Kasumi-1 (cell line): ENCODE measurements at places on chromosomes 16 and 17.

GRCh38 chr17:6347776-6348175 is 87.1 kb downstream of the AIPL1 start:
- no peak for DNase-seq

DNA sequence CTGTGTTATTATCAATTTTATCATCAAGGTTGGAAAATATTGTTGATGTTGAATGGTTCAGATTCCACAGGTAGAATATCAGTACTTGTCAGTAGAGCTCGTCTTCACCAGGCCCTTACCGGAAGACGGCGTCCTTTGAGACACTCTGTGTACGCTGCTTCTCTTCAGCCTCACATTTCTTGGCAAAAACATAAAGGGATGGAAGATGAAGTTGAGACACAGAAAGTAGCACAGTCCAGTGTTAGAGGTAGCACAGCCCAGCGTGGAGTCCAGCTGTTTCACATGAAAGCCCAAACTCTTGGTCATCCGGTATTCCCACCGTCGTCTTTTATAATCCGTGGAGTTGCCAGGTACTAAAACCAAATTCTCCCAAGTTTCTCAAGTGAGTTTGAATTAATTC is 30.4 kb downstream of the ATP2C2 start:
- no peak for DNase-seq

DNA sequence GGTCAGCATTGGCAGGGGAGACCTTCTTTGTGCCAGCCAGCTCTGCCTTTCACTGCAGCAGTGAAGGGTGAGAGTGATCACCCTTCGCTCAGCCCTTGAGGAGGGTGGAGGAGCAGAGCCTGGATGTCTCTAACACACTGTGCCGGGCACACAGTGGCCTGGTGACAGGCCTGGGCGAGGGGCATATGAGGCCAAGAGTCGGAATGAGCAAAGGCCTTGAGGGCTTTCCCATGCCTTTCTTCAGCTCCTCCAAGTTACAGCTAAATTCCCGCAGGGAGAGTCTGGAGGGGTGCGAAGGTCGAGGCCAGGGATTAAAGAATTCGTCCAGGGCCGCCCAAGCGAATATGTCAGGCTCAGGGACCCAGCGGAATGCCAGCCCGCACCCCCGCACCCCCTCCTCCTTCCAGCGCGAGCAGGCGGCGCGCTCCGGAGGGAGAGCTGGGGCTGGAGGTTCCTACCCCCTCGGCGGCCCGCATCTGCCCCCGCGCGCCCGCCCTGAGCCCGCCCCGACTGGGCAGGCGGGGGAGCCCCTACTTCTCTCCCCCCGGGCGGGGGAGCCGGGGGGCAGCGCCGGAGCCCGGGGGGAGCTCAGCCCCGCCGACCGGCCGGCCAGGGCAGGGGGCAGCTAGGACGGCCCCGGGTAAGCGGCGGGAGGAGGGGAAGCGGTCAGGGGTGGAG is at the start of gene RASL10B:
Gene RASL10B, plus strand, starts transcription at position 401 of the 678 bp plus-strand sequence. CDS start 3,546 bp downstream, outside the sequence.
- DNase-seq: peak; percentile 51

- no peak for DNase-seq
Observed at GRCh38 chr17:67443931-67444595, 67.0 kb downstream of the PITPNC1 start.

DNA sequence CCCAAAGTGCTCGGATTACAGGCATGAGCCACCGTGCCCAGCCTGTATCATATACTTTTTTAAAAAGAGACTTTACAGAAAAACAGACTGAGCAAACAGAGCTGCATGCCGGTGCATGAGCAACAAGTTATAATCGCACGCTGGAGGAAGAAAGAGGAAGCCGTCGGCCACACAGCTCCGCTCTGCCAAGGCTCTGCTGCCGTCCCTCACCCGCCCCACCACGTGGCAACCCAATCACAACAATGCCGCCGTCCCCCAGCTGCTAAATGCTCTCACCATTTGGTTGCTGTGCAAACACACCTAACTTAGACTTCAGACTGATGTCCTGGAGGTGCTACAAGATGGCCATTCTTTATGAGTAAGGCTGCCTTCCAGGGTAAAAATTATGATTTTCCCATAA is 83.5 kb downstream of the ADCY9 start:
- peak; percentile 56 for DNase-seq

- DNase-seq: no peak
Observed at GRCh38 chr16:86300746-86301481, 209.4 kb upstream of the FOXF1 start.

- no peak for DNase-seq
Observed at GRCh38 chr16:78170494-78170933, 71.1 kb downstream of the WWOX start.

- DNase-seq: peak; percentile 90
Observed at GRCh38 chr17:14605267-14605599, 304.4 kb downstream of the HS3ST3B1 start.

GRCh38 chr17:48561884-48562810 is 16.0 kb downstream of the HOXB4 start:
- DNase-seq: no peak

- DNase-seq: no peak
Observed at GRCh38 chr17:27597783-27598320, 33.1 kb upstream of the LGALS9 start.

GRCh38 chr16:52364500-52364899 is 182.4 kb downstream of the TOX3 start:
- DNase-seq: no peak

DNA sequence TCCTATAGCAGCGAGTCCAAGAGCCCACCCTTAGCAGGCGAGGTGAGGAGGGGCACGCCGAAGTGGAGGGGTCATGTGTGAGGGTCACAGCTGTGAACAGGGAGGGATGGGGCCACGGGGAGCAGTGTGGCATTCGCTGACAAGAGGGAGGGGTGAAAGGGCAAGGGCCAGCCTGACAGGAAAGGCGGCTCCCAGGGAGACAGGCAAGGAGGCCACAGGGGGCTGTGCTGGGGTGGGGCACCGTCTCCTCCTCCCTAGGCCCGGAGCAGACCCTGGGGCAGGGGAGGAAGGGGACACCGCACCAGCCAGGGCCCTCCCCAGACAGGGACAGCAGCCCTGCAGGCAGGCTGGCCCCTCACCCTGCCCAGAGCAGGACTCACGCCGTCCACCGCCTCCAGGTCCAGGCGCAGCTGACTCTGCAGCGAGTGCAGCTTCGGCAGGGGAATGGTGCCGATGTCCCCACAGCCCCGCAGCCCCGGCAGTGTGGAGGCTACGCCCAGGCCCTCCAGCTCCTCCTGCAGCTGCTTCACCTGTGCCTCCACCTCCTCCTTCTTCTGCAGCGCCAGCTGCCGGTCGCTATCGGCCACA is 15.1 kb downstream of the GNPTG start:
- DNase-seq: no peak

DNA sequence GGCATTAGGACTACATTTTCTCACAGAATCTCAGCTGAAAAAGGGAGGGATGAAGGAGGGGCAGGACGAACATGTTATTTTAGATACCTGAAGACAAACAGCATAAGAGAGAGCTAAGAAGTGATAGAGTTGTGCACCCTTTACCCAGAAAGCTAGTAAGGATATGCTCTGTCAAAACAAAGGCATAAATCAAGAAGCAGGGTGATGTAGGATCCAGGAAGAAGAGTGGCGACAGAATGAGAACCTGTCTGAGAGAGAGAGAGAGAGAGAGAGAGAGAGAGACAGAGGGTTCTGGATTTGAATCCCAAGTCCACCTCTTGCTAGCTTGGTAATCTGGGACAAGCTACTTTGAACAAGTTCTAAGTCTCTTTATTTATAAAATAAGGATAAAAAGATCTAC is 103.4 kb downstream of the SPAG9 start:
- DNase-seq: no peak

DNA sequence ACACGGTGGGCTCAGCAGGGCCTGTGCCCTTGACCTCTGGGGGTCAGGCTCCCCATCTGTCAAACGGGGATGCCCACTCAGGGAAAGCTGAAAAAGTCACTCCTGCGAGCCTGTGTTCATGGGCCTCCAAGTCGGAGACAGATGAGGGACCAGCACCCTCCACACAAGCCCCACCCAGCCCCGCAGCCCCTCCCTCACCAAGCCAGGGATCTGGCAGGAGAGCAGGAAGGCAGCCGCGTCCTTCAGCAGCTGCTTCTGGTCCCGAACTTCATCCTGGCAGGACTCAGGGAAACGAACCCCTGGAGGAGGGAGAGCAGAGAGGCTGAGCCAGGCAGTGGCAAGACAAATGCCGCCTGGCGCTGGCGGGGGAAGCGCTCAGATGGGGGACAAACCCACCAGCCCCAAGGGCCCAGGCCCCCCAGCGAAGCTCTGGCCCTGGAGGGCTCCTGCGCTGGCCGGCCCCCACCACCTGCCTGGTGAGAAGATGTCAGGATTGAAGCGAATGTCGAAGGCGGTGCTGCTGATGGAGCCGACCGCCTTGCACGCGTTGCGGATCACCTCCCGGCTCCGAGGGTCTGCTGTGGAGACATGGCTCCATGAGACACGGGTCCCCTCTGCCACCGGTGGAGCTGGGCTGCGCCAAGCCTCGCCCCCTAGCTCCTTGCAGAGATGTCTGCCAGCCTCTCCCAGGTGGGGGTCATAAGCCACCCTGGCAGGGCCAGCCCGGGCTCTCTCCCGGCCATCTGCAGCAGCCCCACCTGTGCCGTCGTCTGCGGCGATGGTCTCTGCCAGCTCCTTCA is 15.4 kb downstream of the CLUH start:
- DNase-seq: no peak

DNA sequence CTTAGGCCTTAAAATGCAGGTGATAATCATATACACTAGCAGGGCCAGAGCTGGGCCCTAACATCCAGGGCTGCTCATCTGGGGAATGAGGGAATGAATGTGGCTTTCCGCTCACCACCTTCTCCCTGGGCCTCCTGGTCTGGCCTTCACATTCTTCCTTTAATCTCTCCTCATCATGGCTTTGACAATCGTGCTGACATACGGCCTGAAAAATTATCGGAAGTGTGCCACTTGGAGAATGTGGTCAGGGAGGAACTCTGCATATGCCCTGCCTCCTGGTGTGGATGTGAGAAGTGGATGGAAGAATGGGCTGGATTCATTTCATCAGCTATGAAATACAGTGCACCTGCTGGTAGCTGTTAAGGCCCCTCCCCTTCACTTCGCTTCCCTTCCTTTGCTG is 2.4 kb downstream of the WSCD1 start:
- DNase-seq: no peak

GRCh38 chr17:63623786-63624530 is 1.7 kb downstream of the MAP3K3 start:
- DNase-seq: peak; percentile 44

DNA sequence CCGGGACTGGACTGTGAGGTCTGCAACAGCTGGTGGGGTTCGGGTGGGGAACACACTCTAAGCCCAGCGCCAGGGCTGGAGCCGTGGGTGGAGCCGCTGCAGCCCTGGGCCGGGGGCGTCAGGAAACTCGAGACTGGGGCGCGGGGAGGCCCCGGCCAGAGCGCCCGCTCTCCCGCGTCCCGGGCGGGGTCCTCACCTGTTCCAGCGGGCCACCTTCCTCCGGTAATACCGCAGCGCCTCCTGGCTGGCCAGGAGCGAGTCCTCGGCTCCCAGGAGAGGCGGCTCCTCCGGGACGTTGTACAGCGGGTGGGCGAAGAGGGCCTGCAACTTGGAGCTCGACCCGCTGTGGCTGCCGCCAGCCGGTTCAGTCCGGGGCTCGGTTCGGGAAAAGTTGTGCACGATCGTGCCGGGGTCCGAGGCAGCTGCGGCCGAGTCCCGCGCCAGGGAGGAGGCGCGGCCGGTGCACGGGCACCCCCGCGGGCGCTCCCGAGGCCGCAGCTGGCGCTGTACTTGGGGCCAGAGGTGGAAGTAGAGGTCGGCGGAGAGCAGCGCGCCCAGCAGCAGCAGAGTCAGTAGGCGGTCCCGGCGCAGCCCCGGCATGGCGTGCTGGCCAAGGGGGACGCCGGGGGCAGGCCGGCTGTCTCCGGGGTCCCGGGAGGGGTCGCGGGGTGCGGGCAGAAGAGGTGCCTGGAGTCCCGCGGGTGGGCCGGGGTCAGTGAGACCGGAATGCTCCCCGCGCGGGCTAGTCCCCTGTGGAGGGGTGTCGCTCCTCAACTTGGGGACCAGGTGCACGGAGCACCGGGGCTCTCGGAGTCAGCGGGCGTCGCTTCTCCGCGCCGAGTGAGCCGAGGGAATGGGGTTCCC is 868 bp downstream of the FAM20A start:
- DNase-seq: peak; percentile 45

- DNase-seq: peak; percentile 72
Observed at GRCh38 chr17:78442648-78443218, 64.3 kb downstream of the PGS1 start.

- no peak for DNase-seq
Observed at GRCh38 chr16:73202161-73202729, 154.3 kb upstream of the ZFHX3 start.

- peak; percentile 48 for DNase-seq
Observed at GRCh38 chr17:28896884-28897768, at the start of gene FLOT2. Gene FLOT2, minus strand, starts transcription at chr17:28897733. Its CDS starts 159 bp downstream, at chr17:28897574.

GRCh38 chr17:17886226-17886625 is 49.4 kb upstream of the SREBF1 start:
- DNase-seq: no peak

- DNase-seq: peak; percentile 24
Observed at GRCh38 chr17:30360086-30360808, 18.5 kb upstream of the CPD start.

GRCh38 chr17:15266325-15267125 is 1.4 kb upstream of the PMP22 start:
- no peak for DNase-seq

DNA sequence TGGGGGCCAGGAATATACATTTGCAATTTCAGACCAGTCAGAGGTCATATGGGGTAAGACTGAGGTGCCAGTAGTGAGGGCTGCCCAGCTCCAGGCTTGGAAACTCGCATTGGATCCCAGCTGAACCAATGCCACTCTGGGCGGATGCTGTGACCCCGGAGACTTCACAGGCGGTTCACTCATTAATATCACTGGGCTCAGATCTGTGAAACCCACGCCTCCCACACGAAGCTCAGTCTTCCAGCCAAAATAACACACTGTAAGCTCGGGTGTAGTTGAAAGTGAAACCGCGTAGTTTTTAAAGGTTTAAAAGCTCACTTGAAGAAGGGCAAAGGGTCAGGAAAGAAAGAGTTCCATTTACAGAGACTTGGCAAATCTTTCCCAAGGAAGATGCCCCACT is 254.8 kb downstream of the FOXL1 start:
- no peak for DNase-seq

DNA sequence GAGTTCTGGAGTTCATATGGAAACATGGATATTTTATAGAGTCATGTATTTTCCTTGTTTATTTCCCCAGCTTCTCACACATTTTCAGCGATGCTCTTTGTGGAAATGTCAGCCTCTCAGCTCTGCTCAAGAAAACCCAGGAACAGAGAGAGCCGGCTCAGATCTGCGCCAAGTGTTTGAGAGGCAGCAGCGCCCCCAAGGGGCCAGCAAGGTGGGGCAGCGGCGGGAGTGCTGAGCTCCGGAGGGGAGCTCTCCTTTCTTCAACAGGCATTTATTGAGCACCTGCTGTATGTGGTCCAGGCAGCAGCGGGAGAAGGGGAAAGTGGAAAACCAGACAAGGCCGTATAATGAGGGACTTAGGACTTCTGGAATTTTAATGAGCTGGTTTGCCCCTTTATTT is 421.1 kb upstream of the C16orf82 start:
- DNase-seq: no peak

DNA sequence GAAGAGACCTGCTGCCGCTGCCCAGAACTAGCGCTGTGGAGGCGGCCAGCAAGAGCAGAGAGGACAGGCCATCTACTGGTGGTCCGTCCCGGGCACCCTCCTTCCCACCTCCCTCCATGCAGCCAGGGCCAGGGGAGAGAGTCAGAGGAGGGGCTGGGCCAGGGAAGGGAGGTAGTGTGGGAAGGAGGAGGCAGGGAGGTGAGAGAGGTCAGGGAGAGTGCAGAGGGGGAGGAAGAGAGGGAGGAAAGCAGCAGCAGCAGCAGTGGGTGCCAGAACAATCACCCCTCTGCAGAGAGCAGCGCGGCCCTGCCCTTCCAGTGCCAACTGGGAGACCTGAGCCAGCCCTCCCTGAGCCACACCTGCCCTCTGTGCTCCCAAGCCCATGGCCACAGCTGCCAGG is 6.6 kb downstream of the C16orf95 start:
- no peak for DNase-seq

- no peak for DNase-seq
Observed at GRCh38 chr17:79093270-79093669, 18.6 kb downstream of the ENGASE start.
